ENCODE measurements at places on chromosomes 6 and 20. TPM values are rescaled to one million over a fixed set of nuclear protein-coding genes. Genes with fewer than 3 reads are reported as not detected.

- peaks cover 3% of the 10 kb centered on the region for H3K4me1 ChIP-seq
- no peaks in the 10 kb centered on the region for H3K27me3 ChIP-seq
- no peak overlapping the region for H3K27ac ChIP-seq
- no peak for DNase-seq
These were observed 689.6 kb downstream of the DHX35 start for GRCh38 chr20:39651645-39652325.

The LRP11 gene
- total RNA-seq, result 33.6 TPM

- H3K36me3 ChIP-seq, result no peaks in the 10 kb centered on the region
- no peak overlapping the region for H3K27ac ChIP-seq
- no peaks in the 10 kb centered on the region for H3K27me3 ChIP-seq
- H3K4me3 ChIP-seq, result no peak overlapping the region
- no peak for DNase-seq
These were observed 2.4 kb upstream of the GLYATL3 start for GRCh38 chr6:49497304-49497703.

- peaks cover 38% of the 10 kb centered on the region for H3K4me1 ChIP-seq
- peak overlapping the region; percentile 71 for H3K27ac ChIP-seq
- H3K36me3 ChIP-seq, result no peaks in the 10 kb centered on the region
- H3K27me3 ChIP-seq, result peaks cover 7% of the 10 kb centered on the region
These were observed 17.4 kb downstream of the ITPR3 start for GRCh38 chr6:33638556-33638955.

The SDCBP2 gene
- 57.2 TPM for total RNA-seq

All from hepatocyte (in vitro differentiated cells).